ENCODE measurements at places on chromosomes 2 and 18.

DNA sequence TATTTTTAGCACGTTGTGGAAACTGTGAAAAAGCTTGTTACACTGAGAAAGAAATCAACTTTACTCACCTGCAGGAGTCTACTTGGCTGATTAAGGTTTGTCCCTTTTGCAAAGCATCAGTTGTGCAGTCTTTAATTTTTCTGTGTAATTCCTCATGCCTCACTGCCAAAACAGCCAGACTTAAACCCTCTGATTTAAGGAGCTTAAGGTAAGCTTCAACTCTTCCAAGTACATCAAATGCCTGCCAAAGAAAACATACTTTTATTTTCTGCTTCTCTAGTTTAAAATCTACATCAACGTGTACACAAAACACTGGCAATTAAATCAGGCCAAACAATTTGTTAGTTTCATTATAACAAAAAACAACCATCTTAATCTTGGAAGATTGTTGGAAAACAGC is 98.0 kb upstream of the TTN start:
- DNase-seq, result no peak

- no peak for DNase-seq
Observed at GRCh38 chr2:184555352-184555751, 43.0 kb upstream of the ZNF804A start.

GRCh38 chr2:59182249-59182648 is 941.1 kb upstream of the FANCL start:
- peak; percentile 75 for DNase-seq

GRCh38 chr2:85875350-85876050 is 13.3 kb downstream of the ST3GAL5 start:
- no peak for DNase-seq

- no peak for DNase-seq
Observed at GRCh38 chr2:109421101-109421500, 192.7 kb downstream of the SEPTIN10 start.

- DNase-seq, result no peak
Observed at GRCh38 chr18:21820033-21820810, 79.6 kb downstream of the MIB1 start.

- no peak for DNase-seq
Observed at GRCh38 chr2:33240178-33240577, 236.3 kb upstream of the RASGRP3 start.

- DNase-seq, result peak; percentile 76
Observed at GRCh38 chr2:1736997-1737480, 7.3 kb downstream of the PXDN start.

DNA sequence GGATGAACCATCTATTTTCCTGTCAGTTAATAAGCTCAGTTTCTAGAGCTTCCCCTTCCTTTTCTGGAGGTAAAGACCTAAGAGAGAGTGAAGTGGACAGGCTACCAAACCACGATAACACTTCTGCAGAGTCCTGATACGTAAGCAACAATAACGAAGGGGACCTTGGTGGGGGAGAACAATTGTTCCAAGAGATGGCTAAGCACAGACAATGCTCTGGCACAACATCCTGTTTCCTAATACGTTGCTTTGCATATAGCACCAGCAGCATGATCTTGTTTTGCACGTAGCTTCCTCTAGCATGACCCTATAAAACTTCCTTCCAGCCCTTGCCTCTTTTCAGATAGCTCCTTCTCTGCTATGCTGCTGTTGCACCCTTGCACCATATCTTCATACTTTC is 247.3 kb downstream of the RAD51AP2 start:
- no peak for DNase-seq

Measured in fibroblast of skin of left quadriceps (primary cell).